ENCODE measurements at places on chromosomes 12 and 14.

DNA sequence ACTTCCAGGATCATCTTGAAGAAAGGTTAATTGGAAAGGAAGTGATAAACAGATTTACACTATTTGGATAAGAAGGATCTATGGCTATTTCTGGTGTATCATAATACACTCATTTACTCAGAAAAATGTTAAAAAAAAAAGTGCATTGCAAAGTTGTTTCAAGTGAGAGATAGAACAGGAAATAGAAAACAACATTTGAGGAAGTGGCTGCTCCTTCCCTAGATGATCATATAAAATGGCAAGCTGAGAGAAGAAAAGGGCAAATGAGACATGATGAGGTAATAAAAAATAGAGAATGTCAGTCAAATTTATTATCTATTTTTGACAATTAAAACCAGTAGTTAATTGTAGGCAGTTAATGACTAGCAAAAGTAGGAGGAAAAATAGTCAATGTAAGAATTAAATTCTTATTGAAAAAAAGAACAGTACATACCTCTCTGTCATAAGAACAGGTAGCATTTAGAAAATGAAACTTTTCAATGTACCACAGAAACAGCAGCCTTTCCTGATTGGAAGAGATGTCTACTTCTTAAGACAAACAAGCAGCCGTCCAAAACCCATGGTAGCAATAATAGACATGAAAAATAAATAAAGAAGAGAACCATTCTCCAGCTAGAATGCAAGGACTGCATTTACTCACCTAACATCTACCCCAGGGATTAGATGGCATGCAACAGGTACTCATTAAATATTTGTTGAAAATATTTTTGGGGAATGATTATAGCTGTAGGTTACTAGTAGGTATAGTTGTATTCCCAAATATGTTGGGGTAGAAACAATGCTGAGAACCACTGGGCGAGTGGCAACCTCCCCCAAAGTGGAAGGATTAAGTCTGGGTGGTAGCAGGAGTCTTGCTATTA lies 63.9 kb upstream of the GRIP1 start:
- no peak for DNase-seq
- H3K27ac ChIP-seq: no peak overlapping the region
- H3K36me3 ChIP-seq: no peaks in the 10 kb centered on the region
- no peaks in the 10 kb centered on the region for H3K27me3 ChIP-seq

GRCh38 chr12:52810554-52810953 lies 3.4 kb downstream of the KRT4 start:
- H3K4me1 ChIP-seq: no peaks in the 10 kb centered on the region
- H3K4me3 ChIP-seq: no peak overlapping the region
- no peaks in the 10 kb centered on the region for H3K27me3 ChIP-seq
- no peaks in the 10 kb centered on the region for H3K36me3 ChIP-seq

DNA sequence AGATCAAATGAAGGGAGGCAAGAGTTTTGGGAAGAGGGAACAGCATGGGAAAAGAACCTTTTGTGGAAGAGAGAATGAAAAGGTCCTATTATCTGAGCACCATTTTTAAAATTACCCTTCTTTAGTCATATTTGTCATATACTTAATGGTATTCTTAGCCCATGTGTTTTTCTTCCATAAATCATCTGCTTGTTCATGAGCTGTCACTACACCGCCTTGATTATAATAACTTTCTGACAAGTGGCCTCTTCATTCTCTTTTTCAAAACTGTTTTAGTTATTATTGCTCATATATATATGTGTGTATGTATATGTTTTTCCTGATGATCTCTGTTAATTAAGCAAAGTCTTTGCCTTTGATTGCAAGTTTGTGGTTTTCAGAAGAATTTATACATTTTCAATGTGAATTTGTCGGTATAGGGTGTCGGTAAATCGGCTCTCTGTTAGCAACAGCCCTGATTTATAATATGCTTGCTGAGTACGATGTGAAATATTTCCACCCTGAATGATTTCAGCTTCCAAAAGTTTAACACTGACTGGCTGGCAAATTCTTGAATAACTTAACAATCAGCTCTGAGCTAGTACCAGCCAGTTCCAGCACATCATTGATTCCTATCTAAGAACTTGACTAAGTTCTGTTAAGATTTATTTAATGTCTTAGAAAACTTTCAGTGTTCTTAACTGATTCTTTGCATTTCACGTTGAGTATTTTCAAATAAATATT lies 49.2 kb downstream of the GUCY2C start:
- no peak overlapping the region for H3K4me3 ChIP-seq
- H3K27me3 ChIP-seq: no peaks in the 10 kb centered on the region
- no peak for DNase-seq
- no peaks in the 10 kb centered on the region for H3K36me3 ChIP-seq
- no peak overlapping the region for H3K27ac ChIP-seq
- H3K4me1 ChIP-seq: no peaks in the 10 kb centered on the region

DNA sequence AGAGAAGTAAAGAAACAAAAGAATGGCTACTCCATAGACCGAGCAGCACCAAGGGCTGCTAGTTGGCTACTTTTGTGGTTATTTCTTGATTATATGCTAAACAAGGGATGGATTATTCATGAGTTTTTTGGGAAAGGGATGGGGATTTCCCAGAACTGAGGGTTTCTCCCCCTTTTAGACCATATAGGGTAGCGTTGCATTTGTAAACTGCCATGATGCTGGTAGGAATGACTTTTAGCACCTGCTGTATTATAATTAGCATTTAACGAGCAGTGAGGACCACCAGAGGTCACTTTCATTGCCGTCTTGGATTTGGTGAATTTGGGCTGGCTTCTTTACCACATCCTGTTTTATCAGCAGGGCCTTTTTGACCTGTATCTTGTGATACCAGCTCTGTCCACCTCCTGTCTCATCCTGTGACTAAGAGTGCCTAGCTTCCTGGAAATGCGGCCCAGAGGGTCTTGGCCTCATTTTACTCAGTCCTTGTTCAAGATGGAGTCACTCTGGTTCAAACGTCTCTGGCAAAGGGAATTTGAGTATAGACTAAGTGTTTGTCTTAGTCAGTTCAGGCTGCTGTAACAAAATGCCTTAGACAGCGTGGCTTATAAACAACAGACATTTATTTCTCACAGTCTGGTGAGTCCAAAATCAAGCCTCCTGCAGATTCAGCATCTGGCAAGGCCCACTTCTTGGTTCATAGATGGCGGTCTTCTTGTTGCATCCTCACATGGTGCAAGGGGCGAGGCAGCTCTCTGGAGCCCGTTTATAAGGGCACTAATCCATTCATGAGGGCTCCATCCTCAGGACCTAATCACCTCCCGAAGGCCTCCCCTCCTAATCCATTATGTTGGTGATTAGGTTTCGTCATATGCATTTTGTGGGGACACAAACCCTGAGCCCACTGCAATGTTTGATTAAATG lies 348.3 kb upstream of the SFSWAP start:
- H3K4me3 ChIP-seq: no peak overlapping the region
- no peak for DNase-seq
- H3K36me3 ChIP-seq: no peaks in the 10 kb centered on the region
- no peaks in the 10 kb centered on the region for H3K27me3 ChIP-seq
- no peak overlapping the region for H3K27ac ChIP-seq

DNA sequence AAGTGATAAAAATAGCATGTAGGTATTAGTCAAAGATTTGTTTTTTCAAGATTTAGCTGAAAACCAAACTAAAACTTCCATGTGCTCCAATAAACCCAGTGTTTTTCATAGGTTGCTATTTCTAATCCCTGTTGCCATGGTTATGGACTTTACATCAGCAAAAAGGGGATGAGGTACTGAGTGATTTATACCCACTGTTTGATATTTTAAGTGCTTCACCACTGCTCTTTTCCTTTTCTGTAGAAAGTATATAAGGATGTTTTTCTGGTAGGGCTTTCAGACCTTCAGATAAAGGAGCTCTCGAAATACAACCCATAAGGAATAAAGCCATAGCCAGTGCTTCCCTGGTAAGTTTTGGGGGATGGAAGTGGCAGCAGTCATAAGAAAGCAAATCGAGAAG lies at the start of gene OTOGL:
Gene OTOGL, plus strand, starts transcription at position 279 of the 400 bp plus-strand sequence. CDS start 109,895 bp downstream, outside the sequence.
- no peaks in the 10 kb centered on the region for H3K36me3 ChIP-seq
- no peaks in the 10 kb centered on the region for H3K27me3 ChIP-seq
- no peaks in the 10 kb centered on the region for H3K4me1 ChIP-seq
